ENCODE measurements at places on chromosomes 7 and 10.

- DNase-seq: no peak
Observed at GRCh38 chr7:24200407-24200966, 83.5 kb upstream of the NPY start.

- no peak for DNase-seq
Observed at GRCh38 chr10:100535338-100535714, 417 bp upstream of the HIF1AN start.

GRCh38 chr10:78604721-78605120, 464.0 kb upstream of the ZMIZ1 start:
- DNase-seq: no peak

GRCh38 chr10:122664501-122664900, 35.1 kb downstream of the C10orf120 start:
- no peak for DNase-seq

- no peak for DNase-seq
Observed at GRCh38 chr7:132461032-132461592, 115.2 kb downstream of the PLXNA4 start.

GRCh38 chr10:67119651-67120050, 193.8 kb downstream of the LRRTM3 start:
- no peak for DNase-seq

- no peak for DNase-seq
Observed at GRCh38 chr7:30351724-30352123, 67.3 kb downstream of the ZNRF2 start.

- no peak for DNase-seq
Observed at GRCh38 chr7:149261316-149261828, 624 bp upstream of the ZNF783 start.

DNA sequence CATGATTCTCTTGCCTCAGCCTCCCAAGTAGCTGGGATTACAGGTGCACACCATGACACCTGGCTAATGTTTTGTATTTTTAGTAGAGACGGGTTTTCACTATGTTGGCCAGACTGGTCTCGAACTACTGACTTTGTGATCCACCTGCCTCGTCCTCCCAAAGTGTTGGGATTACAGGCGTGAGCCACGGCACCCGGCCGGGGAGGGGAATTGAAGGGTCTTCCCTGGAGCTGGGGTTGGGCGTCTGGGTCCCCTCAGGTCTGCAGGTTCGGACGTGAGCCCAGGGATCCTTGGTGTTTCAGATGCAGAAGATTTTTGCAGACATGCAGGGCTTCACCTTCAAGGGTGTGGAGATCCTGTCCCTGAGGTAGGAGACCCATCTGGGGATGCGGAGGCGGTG, 6.0 kb upstream of the MUC12 start:
- no peak for DNase-seq

All from stimulated activated CD4-positive, alpha-beta T cell treated with anti-CD3 and anti-CD28 coated beads, Interleukin-15, amount 100 ng/mL, for 1 hour (primary cell).